ENCODE measurements at places on chromosomes 16 and 17.

- no peaks in the 10 kb centered on the region for H3K4me1 ChIP-seq
- H3K36me3 ChIP-seq = no peaks in the 10 kb centered on the region
- no peak overlapping the region for H3K4me3 ChIP-seq
- H3K27ac ChIP-seq = no peak overlapping the region
- H3K27me3 ChIP-seq = no peaks in the 10 kb centered on the region
- no peak for ATAC-seq
Measured at GRCh38 chr16:77758508-77758907, 29.9 kb upstream of the VAT1L start.

- no peak for ATAC-seq
- no peak overlapping the region for H3K4me3 ChIP-seq
- H3K36me3 ChIP-seq = no peaks in the 10 kb centered on the region
- no peaks in the 10 kb centered on the region for H3K4me1 ChIP-seq
- no peaks in the 10 kb centered on the region for H3K27me3 ChIP-seq
- peak overlapping the region; percentile 15 for H3K27ac ChIP-seq
Measured at GRCh38 chr17:12673788-12674187, 8.1 kb downstream of the MYOCD start.

- no peak for ATAC-seq
- H3K27ac ChIP-seq = no peak overlapping the region
- no peaks in the 10 kb centered on the region for H3K36me3 ChIP-seq
- H3K27me3 ChIP-seq = no peaks in the 10 kb centered on the region
- no peaks in the 10 kb centered on the region for H3K4me1 ChIP-seq
Measured at GRCh38 chr17:56185491-56186221, 32.4 kb downstream of the ANKFN1 start.

GRCh38 chr16:81996664-81997509 lies 14.4 kb downstream of the SDR42E1 start:
- H3K36me3 ChIP-seq = no peaks in the 10 kb centered on the region
- H3K27me3 ChIP-seq = no peaks in the 10 kb centered on the region
- ATAC-seq = peak; percentile 35
- no peak overlapping the region for H3K4me3 ChIP-seq
- peak overlapping the region; percentile 57 for H3K27ac ChIP-seq

DNA sequence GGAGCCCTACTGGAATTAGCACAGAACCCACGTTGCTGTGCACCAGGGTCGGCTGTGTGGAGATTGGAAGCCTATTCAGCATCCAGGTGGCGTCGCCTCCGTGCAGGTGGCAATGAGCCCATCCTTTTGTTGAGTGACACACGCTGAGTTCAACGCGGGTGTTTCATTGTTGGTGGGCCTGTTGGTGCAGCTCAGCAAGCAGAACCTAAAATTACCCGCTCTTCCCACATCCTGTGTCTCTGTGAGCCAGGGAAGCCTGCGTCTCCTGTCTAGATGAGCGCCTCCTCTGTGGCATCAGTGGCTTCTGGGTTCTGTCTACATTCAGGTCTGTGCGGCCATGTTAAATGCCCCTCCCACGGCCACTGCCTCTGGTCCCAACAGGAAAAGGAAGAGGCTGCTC lies 14.5 kb downstream of the CD2BP2 start:
- H3K27ac ChIP-seq = no peak overlapping the region
- no peaks in the 10 kb centered on the region for H3K27me3 ChIP-seq
- H3K4me3 ChIP-seq = no peak overlapping the region
- peaks cover 6% of the 10 kb centered on the region for H3K4me1 ChIP-seq
- ATAC-seq = no peak
- H3K36me3 ChIP-seq = no peaks in the 10 kb centered on the region

DNA sequence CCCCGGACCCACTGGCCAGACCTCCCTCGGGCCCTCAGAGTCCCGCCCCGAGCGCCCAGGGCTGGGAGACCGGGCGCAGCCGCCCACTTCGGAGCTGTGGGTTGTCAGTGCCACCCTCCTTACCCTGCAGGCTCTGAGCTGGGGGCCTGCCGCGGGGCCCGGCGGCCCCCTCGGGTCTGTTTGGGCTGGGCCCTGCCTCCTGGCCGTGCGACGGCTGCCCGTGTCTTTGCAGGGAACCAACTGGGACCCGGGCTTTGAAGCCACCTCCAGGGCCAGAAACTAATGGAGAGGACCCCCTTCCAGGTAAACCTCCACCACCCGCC lies 443 bp downstream of the TEDC2 start:
- H3K36me3 ChIP-seq = peaks cover 15% of the 10 kb centered on the region
- H3K4me1 ChIP-seq = peaks cover 18% of the 10 kb centered on the region
- H3K27ac ChIP-seq = no peak overlapping the region
- no peaks in the 10 kb centered on the region for H3K27me3 ChIP-seq
- ATAC-seq = no peak

Measured in gastroesophageal sphincter (tissue), 4 donors.